NCI-H1436 (cell line): ENCODE measurements at places on chromosomes 1 and 21.

DNA sequence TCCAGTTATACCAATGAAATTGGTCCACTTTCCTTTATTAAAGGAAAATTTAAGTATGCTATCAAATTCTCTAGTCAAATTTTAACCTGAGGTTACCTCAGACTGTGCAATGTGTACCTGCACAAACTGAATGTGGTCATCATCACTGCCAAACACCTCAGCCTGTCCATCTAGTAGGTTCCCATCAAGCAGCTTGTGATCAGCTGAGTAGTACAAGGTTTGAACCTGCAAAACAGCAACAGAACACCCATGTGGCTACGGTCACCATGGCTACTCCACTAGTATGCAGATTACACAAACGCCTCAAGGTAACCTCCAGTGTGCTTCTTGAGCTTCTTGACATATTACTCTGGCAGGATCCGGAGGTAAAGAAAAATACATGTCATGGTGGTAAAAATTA is 11.6 kb downstream of the IVNS1ABP start:
- DNase-seq = no peak

GRCh38 chr1:154698320-154699096 is 90.5 kb upstream of the ADAR start:
- no peak for DNase-seq

DNA sequence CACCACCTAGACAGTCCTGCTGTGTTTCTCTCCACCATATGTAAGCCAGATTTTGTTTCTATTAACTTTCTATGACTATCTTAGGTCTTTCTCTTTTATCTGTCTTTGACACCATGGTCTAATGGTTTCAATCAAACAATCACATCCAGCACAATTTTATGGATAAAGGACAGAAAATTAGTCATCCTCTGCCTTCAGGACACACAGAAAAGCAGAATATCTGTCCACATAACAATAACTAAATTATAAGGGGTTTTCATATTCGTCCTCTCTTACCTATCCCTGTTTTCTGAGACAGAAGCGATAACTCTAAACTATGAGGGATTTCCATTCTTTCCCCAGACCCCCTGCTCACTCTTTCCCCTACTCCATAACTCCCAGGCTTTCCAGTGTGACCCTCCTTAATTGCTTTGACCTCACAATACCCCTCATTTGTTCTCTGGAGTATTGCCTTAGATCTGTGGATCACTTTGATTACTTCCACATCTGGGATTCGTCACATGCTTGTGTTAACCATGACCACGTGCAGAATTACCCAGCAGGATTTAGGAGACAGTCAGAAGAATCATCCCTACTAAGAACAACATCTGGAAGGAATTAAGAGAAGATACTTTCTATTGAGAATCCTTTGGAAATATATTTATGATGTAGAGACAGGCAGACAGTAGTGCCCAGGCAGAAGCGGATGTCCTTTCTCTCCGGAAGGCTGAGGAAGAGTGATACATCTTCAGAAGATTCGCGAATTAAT is 108.2 kb upstream of the GREM2 start:
- DNase-seq = no peak

DNA sequence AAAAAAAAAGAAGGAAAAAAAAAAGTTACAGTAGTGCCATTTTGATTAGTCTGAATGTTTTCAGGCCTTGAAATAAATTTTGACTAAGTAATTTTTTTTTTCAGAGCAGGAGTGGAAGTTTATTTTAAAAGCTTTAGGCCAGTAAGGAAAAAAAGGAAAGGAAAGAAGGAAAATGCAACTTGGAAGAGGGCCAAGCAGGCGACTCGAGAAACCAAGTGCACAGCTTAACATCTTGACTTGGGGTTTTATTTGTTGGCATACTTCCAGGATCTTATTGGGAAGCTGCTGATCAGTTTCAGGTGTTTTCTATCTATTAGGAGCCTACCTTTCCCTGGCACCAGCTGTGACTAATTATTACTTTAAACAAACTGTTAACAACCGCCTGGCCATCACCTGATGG is 41.7 kb downstream of the ATF3 start:
- no peak for DNase-seq

DNA sequence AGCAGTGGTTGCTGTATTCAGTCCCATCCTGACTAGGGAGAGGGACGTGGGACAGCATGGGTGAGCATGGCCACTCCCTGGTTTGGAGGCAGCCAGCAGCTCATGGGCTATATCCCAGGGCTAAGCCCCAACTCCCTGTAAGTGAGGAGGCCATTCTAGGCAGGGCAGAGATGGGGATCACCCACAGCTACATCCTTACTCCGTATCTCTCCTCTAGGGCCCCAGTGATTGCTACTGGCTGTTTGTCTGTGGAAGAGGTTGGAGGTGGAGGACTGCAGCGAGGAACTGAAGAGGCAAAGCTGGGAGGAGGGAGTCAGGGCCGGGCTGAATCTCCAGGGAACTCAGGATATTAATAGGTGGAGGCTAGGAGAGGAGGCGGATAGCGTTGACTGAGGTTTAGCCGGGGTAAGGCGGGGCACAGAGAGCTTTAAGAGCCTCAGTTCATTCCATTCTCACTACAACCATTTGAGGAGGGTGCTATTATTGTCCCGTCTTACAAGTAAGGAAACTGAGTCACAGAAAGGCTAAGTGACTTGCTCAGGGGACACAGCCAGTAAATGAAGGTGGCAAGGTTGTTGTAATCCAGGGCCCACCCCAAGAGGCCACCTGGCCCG is 6.8 kb downstream of the OLIG2 start:
- DNase-seq = no peak

GRCh38 chr1:33228935-33229487 is 27.3 kb upstream of the ZNF362 start:
- DNase-seq = no peak

DNA sequence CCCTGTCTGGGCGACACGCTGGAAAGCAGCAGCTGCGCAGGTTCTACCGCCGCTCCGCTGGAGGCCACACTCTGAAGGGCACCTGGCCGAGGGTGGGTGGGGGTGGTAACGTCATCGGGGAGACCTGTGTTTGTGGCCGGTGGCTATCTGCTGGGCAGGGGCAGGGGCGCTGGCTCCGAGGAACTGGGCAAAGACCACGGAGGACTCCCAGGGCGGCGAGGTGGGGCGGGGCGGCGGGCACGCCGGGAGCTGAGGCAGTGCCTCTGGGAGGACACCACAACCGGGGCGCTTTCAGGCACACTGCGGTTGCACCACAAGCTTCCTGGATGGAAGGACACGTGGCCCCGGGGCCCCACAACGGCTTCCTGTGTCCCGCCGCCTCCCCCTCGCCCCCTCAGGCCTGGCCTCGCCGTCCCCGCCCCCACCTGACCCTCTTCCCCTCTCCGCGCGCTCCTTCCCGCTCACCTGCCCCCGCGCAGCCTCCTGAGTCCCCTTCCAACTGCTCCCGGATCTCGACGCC is 3.3 kb upstream of the DENND2D start:
- DNase-seq = no peak

- no peak for DNase-seq
Measured at GRCh38 chr1:63618011-63618410, 24.8 kb downstream of the PGM1 start.

GRCh38 chr1:102941366-102941947 is 166.9 kb downstream of the COL11A1 start:
- no peak for DNase-seq

DNA sequence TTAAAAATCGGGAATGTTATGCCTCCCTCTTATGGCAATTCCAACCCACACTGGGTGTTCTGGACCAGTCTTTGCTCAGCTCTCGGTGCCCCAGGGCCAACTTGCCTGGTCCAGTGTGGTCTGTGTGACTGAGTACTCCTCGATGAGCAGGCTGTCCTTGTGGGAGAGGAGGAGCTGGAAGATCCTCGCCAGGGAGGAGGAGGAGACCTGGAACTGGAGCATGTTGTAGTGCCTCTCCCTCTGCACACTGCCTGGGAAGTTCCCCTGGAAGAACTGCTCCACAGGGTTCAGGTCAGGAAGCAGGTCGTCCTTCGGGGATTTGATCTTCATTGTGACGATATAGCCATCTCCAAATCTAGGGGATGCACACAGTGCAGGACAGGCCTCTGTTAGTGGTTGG is 88.5 kb upstream of the GCLM start:
- no peak for DNase-seq

- no peak for DNase-seq
Measured at GRCh38 chr1:205950826-205951549, 7.7 kb upstream of the SLC26A9 start.

- no peak for DNase-seq
Measured at GRCh38 chr1:236338096-236338495, 56.0 kb upstream of the EDARADD start.

DNA sequence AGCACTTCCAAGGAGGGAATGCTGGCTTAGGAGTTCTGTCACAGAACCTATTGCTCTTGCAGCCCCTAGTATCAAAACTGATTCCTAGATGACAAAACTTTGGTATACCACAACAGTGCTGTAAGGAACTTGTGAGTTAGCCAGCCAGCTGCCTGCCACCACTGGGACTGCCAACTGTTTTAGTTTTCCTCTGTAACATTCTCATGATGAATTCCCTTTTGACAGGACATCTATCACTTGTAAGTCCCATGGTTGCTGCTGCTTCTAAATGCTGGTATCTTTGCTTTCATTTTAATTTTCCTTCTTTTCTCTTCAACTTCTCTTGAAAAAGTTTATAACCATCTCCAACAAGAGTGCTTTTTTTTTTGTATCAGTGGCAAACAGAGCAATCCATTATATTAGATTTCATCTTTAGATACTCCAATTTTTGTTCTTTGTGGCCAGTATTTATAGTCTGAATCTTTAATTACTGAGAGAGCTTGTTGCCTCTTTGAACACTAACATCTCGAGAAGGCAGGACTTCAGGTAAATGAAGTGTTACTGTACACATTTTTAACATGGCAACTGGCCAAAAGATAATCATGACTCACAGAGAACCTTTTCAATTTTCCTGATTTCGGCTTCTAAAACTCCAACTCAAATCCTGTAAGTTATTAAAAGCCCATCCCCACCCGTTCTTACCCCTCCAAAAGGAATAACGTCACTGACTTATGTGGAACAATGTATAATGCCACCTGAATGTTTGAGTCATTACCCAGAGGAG is 19.8 kb downstream of the DBT start:
- no peak for DNase-seq

GRCh38 chr1:226682871-226683814 is 55.9 kb downstream of the ITPKB start:
- DNase-seq = no peak

DNA sequence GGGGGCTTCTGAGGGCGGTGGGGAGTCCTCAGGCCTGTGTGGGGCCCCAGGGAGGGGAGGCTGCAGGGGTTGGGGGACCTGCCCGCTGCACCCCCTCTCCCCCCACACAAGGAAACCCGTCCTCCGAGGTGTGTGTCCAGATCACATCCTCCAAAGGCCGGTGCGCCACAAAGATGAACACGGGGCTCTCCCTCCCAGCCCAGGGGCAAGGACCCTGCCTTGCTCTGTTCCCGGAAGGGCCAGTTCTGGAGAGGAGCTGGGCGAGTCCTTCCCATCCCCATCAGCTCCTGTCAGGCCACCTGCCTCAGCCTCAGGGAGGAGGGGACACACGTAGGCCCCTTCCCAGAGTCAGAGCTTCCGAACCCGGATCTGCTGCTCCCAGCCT is 2.5 kb upstream of the TTLL10 start:
- DNase-seq = no peak

- DNase-seq = no peak
Measured at GRCh38 chr1:17094664-17095063, 24.6 kb downstream of the PADI2 start.

- DNase-seq = no peak
Measured at GRCh38 chr1:147804942-147805723, 44.7 kb upstream of the GJA5 start.

DNA sequence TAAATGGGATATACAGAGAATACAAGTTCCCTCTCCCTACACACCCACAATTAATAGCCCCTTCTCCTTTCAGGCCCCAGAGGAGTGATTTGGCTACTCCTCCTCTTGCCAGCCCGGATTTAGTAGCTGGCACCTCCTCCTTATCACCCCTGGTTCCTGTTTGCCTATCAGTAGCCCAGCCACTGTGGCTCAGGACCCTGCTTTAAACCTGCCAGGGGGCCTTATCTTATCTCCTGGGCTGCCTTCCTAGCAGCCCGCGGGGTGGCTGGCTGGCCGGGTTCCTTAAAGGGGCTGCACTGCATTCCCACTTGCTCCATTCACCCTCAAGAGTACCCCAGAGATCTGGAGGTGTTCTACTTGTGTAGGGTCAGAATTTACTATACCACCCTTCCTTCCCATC is 70.4 kb downstream of the PLEKHA6 start:
- no peak for DNase-seq

- DNase-seq = no peak
Measured at GRCh38 chr1:25033030-25033827, 103.2 kb upstream of the RUNX3 start.

- no peak for DNase-seq
Measured at GRCh38 chr1:46087891-46088290, 44.5 kb downstream of the PIK3R3 start.

DNA sequence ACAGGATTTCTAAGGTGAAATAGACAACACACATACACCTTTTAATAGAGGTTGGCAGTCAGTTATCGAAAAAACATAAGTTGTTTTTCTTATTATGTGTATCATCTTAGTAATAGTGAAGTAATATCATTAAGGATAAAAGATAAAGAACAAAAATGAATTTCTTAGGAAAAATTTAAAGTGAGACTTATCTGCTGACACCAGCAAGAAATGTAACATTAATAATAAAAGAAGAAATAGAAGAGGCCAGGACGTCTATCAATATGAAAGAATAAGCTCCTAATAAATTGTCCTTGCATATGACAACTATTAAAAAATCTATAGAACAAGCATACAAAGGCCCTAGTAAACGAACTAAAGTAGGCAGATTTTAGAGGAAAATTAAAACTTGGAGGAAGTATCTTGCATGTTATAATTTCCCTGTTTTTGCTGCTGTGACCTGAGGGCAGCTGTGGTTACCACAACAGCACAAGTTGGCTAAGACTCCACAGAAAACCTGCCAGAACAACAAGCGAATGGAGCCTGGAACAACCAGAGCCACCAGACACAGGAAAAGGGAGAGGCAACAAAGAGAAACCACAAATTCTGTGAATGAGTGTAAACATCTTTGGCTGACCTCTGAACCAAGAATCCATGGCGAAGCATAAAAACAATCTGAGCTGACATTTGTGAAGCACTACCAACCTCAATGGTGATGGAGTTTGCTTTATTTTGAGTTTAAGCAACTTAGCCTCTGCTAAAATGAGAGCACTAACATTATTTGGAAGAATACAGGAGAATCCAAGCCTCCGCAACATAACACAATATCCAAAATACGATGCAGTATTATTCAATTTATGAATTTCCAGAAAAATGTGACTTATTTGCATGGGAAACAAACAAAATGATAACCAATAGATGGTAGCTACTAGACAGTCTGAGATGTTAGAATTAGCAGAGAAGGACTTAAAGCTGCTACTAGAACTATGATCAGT is 207.5 kb downstream of the KCNT2 start:
- DNase-seq = no peak

DNA sequence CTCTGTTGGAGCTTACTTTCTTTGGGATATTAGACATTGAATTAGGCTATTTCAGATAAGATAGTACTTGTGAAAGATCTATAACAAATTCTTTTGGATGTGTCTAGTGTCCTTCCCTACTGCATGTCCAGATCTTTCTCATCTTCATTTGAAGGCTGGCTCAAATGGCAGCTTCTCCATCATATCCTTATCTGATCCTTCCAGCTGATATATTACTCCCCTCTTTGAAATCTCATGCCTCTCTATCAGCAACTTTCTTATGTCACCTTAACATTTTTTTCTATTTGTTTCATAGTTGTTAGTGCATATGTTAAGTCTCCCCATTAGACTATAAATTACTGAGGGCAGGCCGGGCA is 17.5 kb downstream of the CAP1 start:
- DNase-seq = no peak
